ENCODE measurements at places on chromosomes 5 and 9.

DNA sequence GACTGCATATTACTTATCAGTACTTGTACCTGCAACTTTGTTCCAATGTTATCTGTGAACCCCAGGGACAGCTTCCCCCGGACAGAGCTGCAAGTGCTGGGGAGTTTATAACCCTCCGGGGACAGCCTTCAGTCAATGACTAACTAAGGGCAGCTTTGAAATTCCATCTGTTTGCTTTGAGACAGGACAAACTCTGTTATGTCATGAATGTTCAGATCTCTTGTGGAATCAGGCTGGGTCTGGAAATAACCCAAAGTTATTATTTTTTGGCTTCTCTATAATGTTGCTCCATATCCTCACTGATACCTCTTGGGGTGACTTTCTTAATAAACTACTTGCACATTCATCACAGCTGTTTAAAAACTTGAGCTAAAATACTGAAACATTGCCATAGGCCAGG is 617.5 kb upstream of the TLE4 start:
- DNase-seq, result no peak

- DNase-seq, result no peak
Observed at GRCh38 chr5:154390096-154390495, 55.7 kb upstream of the SAP30L start.

- DNase-seq, result no peak
Observed at GRCh38 chr9:129505270-129505902, 115.5 kb downstream of the C9orf50 start.

- DNase-seq, result no peak
Observed at GRCh38 chr9:126952205-126952977, 37.8 kb downstream of the RALGPS1 start.

- no peak for DNase-seq
Observed at GRCh38 chr9:7782400-7783120, 17.0 kb downstream of the DMAC1 start.

DNA sequence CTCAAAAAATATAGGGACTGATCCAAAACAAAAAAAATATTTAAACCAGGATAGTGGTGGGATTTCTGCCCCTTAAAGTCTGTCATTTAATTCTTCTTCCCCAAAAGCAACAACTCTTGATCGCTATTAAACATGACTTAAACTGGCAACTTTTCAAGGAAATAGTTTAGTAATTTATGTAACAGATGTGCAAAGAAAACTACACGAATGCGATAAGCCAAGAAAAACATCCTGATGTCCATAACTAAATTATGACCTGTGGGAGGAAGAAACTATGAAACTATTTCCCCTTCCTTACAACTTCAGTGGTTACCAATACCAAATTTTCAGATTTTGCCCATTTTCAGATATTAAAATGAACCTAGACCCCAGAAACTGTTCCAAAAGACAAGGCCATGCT is 31.5 kb downstream of the CLINT1 start:
- DNase-seq, result no peak

DNA sequence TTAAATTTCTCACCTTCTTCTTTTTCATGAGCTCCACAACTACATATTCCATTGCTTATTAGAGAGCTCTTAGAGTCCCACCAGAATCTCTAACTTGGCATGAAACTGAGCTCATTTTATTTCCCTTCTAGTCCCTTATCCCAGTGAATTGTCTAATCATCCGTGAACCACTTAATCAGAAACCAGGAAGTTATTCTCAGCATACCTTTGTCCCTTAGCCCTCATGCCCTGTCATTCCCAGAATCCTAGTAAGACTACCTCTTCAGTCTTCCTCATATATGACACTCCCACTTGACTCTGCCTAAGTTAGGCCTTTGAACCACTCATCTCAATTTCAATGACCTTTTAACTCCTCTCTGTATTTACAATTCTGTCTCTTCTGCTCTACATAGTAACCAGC is 93.0 kb upstream of the PAPPA start:
- DNase-seq, result no peak

DNA sequence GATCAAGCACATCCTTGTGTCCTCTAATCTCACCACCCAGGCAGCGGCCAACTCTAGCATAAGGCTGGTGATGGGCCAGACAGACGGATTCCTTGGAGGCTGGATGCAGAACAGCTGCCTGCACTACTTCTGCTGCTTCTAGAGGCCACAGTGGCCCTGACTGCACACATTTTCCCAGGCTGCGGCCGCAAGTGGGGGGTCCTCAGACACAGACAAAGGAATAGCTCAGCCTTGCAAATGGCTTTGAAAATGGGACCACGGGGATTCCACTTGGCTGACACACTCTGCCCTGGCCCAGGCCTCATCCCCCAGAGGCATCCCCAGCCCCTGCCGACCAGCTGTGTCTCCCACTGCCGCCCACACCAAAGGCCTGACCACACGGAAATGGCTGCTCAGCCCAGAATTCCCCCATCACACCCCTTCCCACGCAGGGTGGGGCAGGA is 540.8 kb downstream of the BNC2 start:
- DNase-seq, result no peak

DNA sequence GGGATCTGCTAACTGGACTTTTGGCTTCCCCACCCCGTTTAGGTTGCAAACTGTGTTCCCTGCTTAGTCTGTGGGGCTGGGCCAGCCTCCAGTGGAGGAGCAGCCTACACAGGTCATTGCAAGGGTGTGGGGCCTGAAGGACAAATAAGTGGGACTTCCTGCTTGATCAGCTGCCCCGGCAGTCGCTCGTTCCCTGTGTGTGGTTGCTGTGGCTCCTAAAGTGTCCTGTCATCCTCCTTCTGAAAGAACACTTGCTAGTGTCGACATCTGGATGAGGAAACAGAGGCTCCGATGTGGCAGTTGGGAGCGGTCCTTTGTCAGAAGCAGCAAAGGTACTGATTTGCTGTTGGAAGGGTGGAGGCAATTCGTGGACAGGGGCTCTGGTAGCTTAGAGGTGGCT is 88.9 kb upstream of the TBCA start:
- no peak for DNase-seq

DNA sequence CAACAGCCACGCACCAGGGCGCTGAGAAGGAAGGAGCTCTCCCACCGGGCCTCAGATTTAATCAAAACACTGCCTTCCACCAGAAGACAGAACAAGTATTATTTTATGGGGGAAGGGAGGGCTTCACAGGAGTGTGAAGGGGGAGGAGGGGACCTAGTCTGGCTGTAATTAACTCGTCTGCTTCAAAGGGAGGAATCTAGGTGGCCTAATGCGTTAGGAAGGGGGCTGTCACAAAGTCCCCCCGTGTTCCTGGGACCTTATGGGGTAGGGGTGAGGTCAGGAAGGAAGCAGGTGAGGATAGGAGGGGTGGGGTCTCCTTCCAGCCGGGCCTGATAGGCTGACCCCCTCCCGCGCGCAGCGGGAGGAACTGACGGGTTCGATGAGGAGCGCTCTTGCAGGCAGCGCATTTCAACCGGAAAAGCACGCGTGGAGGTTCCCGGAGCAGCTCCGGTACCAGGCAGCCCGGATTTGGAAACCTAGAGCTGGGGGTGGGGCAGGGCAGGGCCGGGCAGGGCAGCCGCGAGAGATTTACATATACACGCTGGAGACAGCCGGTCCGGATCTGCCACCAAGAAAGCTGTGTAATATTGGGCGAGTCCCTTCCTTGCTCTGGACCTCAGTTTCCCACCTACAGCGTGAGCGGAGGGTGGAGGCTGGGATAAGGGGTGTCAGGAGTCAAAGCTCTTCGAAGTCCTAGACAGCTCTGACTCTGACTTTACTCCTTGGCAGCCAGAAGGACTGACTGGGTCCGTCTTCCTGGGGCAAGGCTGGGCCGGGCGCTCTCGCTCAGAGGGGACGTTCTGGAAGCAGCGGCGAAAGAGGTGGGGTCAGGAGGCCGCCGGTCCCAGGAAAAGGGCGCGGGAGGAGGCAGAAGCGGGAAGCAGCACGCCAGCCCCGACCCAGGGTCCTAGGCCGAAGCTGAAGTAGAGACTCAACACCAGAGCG is 1.8 kb downstream of the SHB start:
- DNase-seq, result no peak

- no peak for DNase-seq
Observed at GRCh38 chr9:92187989-92188714, 72.9 kb upstream of the SPTLC1 start.

GRCh38 chr5:126745259-126745992 is 31.5 kb upstream of the LMNB1 start:
- DNase-seq, result no peak

DNA sequence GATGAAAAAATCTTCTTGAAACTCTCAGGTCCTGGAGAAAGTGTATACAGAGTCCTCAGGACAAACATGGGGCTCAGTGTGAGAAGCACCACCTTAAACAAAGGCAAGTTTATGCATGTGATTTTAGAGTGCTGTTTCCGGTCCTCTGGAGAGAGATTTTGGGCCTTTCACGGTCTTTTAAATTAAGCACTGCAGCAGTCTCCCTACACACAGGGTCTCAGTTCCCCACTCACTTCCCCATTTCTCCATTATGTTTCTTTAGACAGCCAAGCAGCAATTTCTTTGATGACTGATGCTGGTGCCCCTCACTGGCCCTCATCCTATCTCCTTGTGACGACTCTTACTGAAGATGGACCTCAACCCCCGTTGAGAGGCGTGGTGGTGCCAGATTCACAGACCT is 220.2 kb upstream of the CLINT1 start:
- no peak for DNase-seq

GRCh38 chr9:127919253-127919815 is 2.5 kb upstream of the ST6GALNAC4 start:
- peak; percentile 96 for DNase-seq

- DNase-seq, result no peak
Observed at GRCh38 chr9:25412646-25413045, 265.6 kb downstream of the TUSC1 start.

- no peak for DNase-seq
Observed at GRCh38 chr5:33465120-33465519, 24.4 kb downstream of the TARS1 start.

GRCh38 chr5:134741052-134741451 is 2.7 kb downstream of the CAMLG start:
- no peak for DNase-seq

GRCh38 chr9:38649731-38650363 is 29.5 kb upstream of the ANKRD18A start:
- no peak for DNase-seq

Measured in LoVo (cell line).